ENCODE measurements at places on chromosomes 16 and 17.

DNA sequence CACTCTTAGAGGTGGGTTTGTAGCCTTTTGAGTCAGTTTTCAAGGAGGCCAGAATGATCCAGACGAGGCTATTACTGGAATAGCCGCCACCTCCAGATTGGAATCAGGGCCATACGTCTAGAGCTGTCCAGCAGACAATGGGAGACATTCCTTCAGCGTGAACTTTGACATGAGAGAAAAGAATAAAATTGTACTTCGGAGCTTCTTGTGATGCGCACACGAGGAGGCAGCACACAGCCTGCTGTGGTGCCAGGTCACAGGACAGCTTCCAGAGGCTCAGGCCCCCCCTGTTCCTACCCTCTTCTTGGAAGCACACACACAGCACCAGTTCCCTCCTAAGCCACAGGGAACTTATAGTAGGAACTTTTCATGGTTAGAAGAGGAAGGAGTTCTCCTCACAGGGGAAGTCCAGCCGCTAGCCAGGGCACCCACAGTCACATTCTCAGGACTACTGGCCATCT is 81.0 kb downstream of the VPS53 start:
- DNase-seq, result no peak

GRCh38 chr16:25340973-25341372 is 83.3 kb upstream of the ZKSCAN2 start:
- DNase-seq, result no peak

GRCh38 chr17:4623249-4623648 is 18.2 kb downstream of the ALOX15 start:
- DNase-seq, result no peak

GRCh38 chr17:9074131-9074530 is 52.8 kb downstream of the NTN1 start:
- no peak for DNase-seq

DNA sequence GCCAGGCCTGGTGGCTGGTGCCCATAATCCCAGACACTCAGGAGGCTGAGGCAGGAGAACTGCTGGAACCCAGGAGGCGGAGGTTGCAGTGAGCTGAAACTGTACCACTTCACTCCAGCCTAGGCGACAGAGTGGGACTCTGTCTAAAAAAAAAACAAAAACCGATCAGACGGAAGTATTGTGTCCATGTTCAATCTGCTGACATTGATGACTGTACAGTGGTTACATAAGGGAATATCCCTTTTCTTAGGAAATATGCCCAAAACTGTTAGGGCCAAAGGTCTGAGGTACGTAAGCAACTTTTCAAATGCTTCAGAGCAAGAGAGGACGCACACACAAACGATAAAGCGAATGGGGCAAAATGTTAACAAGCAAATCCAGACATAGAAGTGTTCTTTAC is 69.8 kb upstream of the DNAH17 start:
- DNase-seq, result no peak

DNA sequence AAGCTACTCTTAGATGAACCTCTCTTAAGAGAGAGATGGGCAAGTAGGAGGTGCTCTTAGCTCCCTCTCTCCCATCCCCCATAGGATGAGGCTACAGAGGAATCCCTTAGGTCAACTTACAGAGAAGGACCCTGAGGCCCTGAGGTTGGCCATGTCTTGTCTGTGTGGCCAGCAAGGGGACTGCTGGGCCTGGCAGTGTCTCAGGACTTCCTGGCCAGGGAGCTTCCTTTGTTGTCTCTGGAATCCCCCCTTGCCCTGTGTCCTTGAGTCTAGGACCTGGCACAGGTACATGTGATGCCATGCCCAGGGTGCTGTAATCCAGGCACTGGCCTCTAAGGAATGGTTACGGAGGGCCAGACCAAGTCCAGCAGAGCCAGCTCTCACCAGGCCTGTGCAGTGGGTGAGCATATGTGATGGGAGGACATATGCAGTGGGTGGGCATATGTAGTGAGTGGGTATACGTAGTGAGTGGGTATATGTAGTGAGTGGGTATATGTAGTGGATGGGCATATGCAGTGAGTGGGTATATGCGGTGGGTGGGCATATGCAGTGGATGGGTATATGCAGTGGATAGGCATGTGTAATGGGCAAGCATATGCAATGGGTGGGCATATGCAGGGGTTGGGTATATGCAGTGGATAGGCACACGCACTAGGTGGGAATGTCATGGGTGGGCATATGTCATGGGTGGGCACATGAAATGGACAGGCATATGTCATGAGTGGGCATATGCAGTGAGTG is 20.3 kb upstream of the PECAM1 start:
- no peak for DNase-seq

GRCh38 chr17:50148226-50149090 is 2.0 kb downstream of the PPP1R9B start:
- DNase-seq, result peak; percentile 93

DNA sequence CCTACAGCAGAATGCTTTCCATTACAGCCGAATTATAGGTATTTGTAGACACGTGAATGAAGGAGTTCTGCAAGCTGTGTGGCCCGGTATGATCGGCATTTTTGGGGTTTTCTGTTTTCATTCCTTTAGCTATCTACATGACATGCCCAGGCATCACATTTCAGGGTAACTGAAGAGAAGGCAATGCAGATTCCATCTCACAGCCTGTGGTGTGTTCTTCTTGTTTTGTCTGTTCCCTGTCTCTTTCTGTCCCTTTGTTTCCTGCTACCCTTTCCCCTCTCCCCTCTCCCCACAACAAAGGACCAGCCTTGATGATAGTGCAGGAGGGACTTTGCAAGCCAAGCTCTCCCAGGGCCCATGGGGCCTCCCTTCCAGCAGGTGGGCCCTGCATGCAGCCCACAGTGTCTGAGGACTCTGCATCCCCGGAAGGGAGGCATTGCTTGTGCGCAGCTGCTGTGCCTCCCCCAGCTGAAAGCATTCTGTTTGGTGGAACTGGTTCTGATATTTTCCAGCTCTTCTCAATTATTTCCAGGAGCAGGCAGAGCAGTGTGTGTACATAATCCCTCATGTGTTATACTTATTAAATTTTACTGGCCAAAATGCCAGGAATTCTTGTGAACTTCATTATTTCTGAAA is 207.4 kb downstream of the RPTOR start:
- DNase-seq, result no peak

- DNase-seq, result no peak
Observed at GRCh38 chr17:6456914-6457687, 12.8 kb downstream of the PIMREG start.

DNA sequence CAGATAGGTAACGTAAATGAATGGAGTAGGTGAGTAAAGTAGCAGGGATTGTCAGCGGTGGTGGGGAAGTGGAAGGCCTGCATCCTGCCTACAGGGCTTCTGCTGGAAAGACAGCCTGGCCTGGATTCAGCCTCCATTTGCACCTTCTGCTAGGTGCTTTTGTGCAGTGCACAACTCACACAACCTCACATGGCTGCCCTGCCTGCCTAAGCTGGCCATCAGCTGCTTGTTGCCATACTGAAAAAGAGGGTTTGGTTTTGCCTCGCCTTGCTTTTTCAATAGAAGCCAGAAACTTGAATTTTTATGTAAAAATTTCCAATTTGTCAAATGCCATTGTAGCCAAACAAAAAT is 36.3 kb downstream of the SOST start:
- no peak for DNase-seq

- DNase-seq, result no peak
Observed at GRCh38 chr16:73275024-73275423, 227.1 kb upstream of the ZFHX3 start.

DNA sequence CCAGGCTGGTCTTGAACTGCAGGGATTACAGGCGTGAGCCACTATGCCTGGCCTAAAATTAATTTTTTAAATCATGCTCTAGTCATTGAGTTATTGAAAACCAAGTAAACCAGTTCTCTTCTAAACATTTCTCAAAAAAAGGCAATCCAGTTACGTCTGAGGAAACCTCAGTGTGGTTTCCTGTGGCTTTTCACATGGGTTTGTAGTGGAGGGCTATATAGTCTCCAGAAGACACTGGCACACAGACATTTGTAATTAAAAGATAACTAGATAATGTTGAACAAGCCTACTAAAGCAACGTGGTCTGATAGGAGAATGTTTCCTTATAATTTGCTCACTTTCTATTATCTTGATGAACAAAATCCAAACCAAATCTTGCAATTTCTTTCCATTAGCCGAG is 5.2 kb upstream of the TOB1 start:
- DNase-seq, result peak; percentile 14

- no peak for DNase-seq
Observed at GRCh38 chr17:49602783-49603182, 27.1 kb downstream of the NXPH3 start.
